DMS79 (cell line): ENCODE measurements at places on chromosomes 1 and 21.
A peak's percentile ranks its signal among the peaks of the same experiment; 100 is the strongest.

DNA sequence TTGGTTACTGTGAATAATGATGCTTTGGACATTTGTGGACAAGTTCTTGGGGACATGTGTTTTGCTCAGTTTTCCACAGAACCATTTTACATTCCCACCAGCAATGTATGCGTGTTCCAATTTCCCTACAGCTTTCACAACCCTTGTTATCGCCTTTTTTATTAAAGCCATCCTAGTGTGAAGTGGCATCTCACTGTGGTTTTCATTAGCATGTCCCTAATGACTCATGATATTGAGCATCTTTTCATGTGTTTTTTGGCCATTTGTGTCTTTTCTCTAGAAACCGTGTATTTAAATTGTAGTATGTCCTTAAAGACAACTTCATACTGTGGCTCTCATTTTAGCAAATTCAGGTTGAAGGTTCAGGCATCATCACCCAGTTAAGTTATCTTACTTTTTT, 132.1 kb downstream of the TGFBR3 start:
- no peak for DNase-seq

DNA sequence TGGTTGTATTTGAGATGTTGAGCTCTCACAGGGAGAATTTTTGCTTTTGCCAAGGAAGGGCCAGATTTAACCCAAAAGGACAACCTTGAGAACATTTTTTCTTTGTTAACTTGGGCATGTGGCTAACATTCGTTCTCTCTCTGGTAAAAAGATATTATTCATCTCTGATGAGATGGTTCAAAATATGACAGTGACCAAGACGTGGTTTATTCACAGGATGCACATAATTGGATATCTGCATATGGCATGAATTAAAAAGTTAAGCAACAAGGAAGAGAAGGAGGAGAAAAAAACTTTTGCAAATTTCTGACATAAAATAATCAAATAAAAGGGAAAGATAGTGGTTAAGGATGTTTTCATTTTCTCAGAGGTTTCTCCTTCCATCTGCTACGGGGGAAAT, 43.1 kb upstream of the BCL10 start:
- no peak for DNase-seq

DNA sequence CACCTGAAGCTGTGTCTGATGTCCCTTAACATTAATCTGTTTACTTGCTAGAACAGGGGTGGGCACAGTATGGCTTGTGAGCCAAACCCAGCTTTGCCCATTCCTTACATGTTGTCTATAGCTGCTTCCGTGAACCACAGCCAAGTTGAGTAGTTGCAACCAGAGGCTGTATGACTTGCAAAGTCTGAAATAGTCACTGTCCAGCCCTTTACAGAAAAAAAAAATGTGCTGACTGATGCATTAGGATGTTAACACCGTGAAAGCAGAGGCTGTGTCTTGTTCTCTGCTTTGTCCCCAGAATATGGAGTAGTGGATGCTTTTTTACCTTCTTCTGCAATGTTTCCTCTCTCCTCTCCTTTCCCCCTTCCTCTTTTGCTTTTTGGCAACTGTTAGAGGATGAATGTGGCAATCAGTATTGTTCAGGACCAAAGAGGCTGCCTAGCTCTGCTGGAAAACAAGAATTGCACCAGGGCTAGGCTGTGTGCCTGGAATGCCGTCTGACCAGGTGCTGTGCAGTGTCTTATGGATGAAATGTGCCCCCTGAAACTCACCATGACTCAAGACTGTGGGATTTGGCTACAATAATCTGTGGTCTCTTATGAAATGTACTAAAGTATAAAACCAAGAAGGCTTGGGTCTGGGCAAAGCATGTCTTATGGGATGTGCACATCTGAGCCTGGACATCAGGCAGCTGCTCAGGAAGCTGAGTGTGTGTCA, 79.6 kb upstream of the GCLM start:
- no peak for DNase-seq

- no peak for DNase-seq
These were observed 16.0 kb downstream of the ENO1 start for GRCh38 chr1:8862528-8862927.

- peak; percentile 84 for DNase-seq
These were observed 41.1 kb downstream of the C1orf198 start for GRCh38 chr1:230827081-230827681.

DNA sequence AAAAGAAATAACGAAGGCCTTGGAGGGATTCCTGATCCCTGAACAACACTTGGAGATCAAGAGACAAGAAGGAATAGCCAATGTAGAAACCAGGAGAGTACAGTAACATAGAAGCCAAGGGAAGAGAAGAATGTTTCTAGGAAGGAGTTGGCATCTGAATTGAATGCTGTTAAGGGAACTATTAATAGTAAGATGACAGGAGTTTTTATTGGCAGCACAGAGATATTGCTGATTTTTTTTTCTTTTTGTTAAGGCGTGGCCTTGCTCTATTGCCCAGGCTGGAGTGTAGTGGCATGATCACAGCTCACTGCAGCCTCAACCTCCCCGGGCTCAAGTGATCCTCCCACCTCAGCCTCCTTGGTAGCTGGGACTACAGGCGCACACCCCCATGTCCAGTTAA, 9.6 kb upstream of the SFT2D2 start:
- no peak for DNase-seq

GRCh38 chr1:17573518-17574041, 34.1 kb downstream of the ARHGEF10L start:
- DNase-seq, result no peak

- DNase-seq, result peak; percentile 81
These were observed 12.3 kb downstream of the CLCNKB start for GRCh38 chr1:16055613-16056520.

DNA sequence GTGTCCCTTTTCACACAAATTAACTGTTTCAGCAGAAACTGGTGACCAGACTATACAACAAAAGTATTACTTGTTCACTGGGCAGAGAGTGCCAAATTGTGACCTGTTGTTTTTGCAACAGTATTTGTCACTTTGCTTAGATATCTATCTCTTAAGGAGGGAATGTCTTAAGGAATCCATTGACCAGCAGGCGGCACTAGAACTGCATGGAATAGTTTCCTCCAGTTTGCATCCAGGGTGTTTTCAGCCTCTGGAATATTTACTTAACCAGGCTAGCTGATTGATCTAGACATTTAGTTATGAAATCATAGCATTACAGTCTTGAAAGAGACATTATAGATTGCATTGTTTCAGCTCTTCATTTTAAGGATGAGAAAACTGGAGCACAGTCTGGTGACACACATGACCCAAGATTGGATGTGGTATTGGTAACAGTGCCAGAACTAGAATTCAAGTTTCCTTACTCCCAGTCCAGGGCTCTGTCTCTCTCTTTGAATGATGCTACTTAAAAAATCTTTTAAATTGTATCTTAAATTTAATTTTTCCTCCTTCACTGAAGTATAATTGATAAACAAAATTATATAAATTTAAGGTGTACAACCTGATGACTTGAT, 16.9 kb downstream of the RPTN start:
- DNase-seq, result no peak

GRCh38 chr1:45846931-45847330, 43.5 kb downstream of the MAST2 start:
- no peak for DNase-seq

- peak; percentile 93 for DNase-seq
These were observed 168.5 kb downstream of the ACTL8 start for GRCh38 chr1:17923666-17924065.

DNA sequence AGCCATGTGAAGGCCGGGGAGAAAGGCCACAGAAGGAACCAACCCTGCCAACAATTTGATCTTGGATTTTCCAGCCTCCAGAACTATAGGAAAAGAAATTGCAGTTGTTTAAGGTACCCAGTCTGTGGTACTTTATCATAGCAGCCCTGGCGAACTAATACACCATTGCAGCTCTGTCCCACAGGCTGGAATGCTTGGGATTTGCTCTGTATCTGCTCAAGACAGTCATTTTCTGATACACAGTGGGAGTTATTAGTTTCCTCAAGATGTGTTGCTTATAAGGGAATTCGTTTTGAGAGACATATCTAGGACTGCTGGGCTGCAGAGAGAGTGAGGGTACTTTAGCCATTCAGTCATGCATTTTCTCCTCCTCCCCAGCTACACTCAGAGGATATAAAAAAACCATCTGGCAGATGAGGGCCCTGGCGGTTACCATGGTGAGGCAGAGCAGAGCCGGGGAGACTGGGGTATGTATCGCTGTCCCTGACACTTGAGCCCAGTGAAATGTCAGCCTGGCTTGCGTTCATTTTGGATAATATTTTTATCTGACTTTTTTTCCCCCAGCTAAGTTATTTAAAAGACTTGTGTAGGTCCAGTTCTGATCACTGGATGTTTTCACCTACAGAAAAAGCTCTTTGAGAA, 104.6 kb downstream of the DIRAS3 start:
- DNase-seq, result no peak

- DNase-seq, result no peak
These were observed 217.2 kb upstream of the IRF2BP2 start for GRCh38 chr1:234827181-234827580.

- DNase-seq, result peak; percentile 37
These were observed 24.8 kb downstream of the S100A6 start for GRCh38 chr1:153510984-153511410.

DNA sequence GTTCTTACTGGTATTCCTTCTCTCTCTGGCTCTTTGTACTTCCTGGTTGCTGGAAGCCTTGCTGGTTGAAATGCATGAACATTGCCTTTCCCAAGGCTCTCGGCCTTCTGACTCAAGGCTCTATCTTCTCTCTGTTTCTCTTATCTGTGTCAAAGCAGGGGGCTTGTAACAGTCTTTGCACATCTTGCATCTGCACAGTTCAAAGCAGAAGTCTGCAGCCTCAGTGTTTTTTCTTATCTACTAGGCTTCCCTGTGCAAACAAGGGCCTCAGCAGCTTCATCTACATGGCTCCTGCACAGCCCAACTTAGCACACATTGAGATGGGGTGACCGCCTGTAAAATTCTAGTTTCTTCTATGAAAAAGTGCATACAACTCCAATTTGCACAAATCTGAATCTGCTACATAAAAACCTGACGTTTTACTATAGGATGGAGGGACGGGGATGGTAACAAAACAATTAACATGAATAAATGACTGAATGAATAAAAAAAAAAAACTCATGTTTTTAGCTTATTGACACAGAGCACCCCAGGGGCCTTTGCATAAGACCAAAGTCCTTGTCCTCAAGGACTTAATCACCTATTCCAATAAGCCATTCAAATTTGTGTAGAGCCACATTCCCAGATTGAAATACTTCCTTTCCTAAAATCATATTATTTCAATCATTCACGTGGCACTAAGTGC, 458.3 kb downstream of the LMO4 start:
- DNase-seq, result no peak

GRCh38 chr1:236066828-236067386, 2.0 kb upstream of the NID1 start:
- DNase-seq, result no peak

DNA sequence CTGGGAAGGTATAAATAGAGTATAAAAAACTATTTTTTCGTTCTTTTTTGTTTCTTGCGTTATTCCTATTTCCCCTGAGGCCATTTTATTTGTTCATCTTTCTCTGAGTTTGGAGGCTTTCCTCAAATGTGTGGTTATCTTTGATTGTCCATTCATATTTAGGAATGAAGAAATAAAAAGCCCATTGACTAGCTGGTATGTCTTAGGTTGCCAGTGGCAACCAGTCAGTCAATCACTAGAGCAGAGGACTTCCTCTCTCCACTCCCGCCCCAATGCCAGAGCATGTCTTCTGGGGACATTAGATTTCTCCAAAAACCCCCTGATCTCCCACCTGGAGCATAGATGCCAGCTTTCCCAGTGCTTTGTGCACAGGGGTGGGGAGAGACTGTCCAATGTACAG, 20.7 kb upstream of the FOXE3 start:
- DNase-seq, result no peak

DNA sequence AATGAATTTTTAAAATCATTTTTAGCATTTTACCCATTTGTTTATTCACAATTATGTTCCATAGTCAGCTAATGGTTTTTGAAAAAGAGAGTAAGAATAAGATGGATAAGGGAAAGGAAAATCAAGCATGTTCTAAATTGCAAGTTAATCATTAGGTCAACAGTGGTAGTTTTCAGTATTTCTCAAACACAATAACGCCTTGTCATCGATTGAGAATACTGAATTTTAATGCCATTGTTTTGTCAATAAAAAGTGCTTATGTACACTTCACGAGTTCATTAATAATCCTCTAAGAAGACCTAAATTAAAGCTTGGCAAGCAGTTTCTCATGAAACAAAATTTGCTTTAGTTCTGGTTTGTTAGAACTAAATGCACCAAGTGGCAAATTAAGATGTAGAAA, 100.3 kb downstream of the RERE start:
- DNase-seq, result no peak

GRCh38 chr1:92921031-92922023, 39.9 kb downstream of the DIPK1A start:
- DNase-seq, result no peak

- no peak for DNase-seq
These were observed 132.4 kb downstream of the SDCCAG8 start for GRCh38 chr1:243388276-243388675.

GRCh38 chr1:215665215-215665614, 98.1 kb downstream of the KCTD3 start:
- no peak for DNase-seq

DNA sequence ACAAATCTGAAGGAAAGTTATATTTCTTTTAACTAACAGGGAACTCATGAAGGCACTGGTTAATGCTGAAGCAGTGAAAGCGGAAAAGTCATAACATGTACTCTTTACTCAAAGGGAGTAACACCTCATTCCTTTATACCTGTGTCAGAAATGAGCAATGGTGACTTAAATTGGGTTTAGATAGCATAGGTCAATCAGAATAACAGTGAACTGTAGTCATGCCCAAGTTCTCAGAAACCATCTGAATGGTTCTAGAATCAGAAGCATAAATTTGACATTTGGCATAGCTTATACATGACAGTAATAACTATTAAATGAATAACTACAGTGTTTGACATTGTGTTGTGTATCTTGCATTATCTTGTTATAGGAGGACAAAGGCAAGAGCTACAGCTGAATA, 382.0 kb downstream of the NUF2 start:
- DNase-seq, result no peak

DNA sequence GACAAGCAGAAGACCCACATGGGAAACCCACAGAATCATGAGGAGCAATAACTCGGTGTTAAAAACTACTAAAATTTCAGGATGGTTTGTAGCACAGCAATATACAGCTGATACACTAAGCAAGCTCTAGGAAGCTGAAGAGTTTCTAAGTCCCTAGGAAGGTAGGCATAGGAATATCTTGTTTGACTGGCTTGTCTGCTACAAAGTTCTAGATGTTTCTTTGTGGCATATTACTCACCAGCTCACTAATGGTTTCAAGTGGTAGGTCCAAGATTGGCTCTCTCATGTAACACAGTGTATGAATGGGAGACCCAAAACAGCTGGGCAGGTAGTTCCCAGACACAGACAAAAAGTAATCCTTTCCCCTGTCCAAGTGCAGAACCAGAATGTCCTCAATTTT, 13.3 kb upstream of the MTF1 start:
- DNase-seq, result no peak

- DNase-seq, result peak; percentile 35
These were observed 160.8 kb downstream of the PSMG1 start for GRCh38 chr21:39022466-39022862.

DNA sequence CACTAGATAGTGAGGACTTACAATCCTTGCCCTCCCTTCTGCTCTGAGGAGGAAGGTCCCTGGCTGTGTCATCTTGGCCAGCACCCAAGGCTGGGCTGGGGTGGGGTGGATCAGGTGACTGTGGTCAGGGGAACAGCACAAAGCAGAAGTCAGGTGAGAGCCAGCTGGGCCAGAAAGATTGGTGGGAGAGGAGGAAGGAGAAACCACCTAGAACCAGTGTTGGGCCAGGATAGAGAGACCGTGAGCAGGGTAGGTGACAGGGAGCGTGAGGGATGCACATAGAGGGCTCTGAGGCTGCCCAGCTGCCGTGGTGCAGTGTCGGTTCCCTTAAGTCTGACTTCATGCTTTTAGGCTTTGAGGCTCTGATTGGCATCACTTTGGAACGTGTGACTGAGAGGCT, 22.7 kb downstream of the NCF2 start:
- DNase-seq, result peak; percentile 40
